CD4-positive, alpha-beta T cell treated with Interleukin-2 at 100 ng/mL for 4 hours (primary cell): ENCODE measurements at places on chromosomes 6 and 20.
A peak's percentile ranks its signal among the peaks of the same experiment; 100 is the strongest.

- peak; percentile 47 for DNase-seq
Observed at GRCh38 chr6:53979468-53980067, 131.7 kb upstream of the MLIP start.

- no peak for DNase-seq
Observed at GRCh38 chr6:88641178-88641903, 322.1 kb downstream of the RNGTT start.

- peak; percentile 81 for DNase-seq
Observed at GRCh38 chr6:116100419-116101301, at the start of gene NT5DC1. NT5DC1 (plus strand) TSS chr6:116100853; CDS start chr6:116100931, 78 bp downstream.

GRCh38 chr6:90274451-90275030 is 22.1 kb downstream of the BACH2 start:
- DNase-seq, result peak; percentile 90

GRCh38 chr6:12395898-12396297 is 105.7 kb downstream of the EDN1 start:
- DNase-seq, result no peak

DNA sequence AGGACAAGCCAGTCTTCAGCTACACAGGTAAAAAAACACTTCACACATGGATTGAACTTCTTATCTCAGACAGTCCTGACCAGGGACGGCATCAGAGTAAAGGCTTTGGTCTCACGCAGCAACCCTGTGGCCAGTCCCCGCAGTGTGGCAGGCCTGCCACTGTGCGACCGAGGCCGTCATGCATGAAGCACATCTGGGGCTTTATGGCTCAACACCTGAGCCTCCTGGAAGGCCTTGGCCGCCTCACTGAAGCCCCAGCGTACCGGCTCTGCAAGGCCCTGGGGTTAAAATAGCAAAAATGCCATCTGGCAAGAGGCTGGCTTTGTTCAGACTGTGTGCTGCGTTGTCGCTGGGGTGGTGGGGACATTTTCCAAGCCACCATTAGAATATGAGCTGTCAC is 32.8 kb downstream of the TBC1D7 start:
- no peak for DNase-seq

DNA sequence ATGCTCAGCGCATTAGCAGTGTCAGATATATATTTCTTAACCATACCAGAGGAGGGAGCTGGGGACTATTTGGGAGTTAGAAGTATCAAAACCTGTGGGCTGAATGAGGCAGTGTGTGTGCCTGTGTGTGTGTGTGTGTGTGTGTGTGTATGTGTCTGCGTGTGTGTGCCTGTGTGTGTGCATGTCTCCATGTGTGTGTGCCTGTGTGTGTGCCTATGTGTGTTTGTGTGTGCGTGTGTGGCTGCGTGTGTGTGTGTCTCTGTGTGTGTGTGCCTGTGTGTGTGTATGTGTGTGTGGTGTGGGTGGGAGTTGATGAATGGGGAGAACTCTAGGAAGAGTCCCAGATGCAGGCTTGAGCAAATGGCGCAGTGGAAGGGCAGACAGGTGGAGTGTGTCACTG is 92.9 kb downstream of the PAX1 start:
- DNase-seq, result no peak

DNA sequence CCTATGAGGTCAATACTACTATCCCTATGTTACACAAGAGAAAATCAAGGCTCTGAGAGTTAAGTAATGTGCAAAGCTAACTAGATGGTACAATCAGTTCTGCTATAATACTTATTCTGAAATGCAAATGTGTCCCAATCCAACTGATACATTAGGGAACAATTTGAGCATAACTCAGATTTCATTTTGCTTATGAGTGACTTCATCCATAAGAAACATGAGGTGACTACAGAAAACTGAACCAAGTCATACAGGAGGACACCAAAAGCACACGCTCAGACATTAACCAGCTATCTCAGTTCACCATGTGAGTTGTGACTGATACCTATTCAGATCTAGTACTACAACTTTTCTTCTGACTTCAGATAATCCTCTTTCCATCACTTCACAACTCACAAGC is 179.9 kb upstream of the RUNX2 start:
- DNase-seq, result no peak

- no peak for DNase-seq
Observed at GRCh38 chr6:136521911-136522310, 28.3 kb downstream of the MAP7 start.

DNA sequence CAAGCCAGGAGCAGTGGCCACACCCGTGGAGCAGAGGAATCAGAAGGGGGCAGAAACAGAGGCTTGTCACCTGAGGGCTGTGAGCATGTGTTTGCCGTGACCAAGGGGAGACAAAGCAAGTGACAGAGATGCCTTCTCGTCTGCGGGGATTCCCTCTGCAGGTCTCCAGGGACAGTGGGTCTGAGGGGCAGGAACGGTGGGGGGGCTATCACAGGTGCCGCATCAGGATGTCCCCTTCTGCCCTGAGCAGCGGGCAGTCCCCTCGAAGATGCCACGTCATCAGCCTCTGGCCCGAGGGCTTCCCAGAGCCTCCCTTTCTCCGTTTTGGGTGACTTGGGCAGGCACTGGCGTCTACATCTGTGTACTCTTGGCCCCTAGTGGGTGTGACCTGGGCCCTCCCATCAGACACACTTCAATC is 338.7 kb downstream of the PREX1 start:
- DNase-seq, result no peak

- no peak for DNase-seq
Observed at GRCh38 chr20:14523090-14523489, 185.7 kb upstream of the FLRT3 start.

GRCh38 chr20:48965189-48965910 is 43.8 kb downstream of the ARFGEF2 start:
- DNase-seq, result no peak

DNA sequence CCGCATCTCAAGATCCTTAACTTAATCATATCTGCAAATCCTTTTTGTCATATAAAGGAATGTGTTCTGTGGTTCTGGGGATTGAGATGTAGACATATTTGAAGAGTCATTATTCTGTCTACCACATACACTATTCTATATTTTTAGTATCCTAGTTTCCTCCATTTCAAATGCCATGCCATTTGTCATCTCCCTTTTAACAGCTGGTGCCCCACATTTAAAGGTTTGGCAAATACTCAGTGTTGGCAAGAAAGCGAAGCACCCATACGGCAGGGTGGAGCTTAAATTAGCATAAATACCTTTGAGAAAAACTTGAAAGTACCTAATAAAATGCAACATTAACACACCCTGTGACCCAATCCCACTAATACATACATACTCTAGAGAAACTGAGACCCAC is 31.7 kb downstream of the PAK5 start:
- DNase-seq, result no peak

GRCh38 chr6:81998432-81998831 is 246.0 kb upstream of the TENT5A start:
- DNase-seq, result no peak

DNA sequence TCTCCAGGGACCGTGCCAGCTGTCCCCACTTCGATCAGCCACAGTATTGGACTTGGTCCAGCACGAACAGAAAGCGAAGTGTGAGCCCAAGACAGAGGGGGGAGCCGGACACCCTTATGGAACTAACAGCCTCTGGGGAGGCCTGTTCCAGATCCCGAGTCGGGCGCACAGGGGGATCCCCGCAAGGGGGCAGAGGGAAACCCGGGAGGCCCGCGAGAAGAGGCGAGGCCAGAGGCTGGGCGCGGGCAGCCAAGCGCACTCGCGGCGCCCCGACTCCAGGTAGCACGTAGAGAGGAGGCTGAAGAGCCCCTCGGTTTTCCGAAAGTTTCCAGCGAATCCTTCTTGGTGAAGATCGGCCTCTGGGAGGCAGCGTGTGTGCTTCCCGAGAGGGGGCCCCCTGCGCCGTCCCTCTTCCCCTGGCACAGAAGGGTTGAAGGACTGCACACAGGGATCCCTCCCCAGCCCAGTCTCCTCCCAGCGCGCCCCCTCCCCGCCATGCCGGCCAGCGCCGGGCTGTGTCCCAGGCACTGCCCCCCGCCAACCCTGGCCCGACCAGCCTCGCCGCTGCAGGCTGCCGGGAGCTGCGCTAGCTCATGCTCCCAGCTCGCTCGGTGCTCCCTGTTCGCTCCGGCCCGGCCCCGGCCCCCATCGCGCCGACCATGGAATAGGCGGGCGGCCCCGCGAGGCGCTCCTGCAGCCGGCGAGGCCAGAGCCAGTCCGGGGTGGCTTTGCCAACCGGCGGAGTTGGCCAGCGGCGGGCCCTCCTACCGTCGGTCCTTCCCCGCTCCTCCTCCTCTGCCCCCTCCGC is 577 bp upstream of the SLC24A3 start:
- no peak for DNase-seq

- no peak for DNase-seq
Observed at GRCh38 chr6:157312757-157313156, 10.6 kb downstream of the TMEM242 start.

DNA sequence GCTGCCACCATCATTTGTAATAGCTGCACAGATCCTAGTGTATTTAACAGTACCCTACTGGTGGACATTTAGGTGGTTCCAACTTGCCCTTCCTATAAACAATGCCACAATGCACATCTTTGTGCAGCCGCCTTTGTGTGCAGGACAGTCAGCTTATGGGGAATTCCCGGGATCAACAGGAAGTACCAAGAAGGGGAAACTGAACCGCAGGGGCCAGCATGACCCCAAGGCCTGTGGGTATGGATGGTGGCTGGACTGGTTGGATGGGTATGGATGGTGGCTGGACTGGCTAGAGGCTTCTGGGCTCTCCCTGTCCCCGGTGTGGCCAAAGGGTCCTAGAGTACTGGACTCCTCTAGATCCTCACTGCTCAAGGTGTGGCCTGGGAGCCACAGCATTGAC is 46.7 kb downstream of the CEBPB start:
- DNase-seq, result no peak

- no peak for DNase-seq
Observed at GRCh38 chr6:34559651-34560365, 3.7 kb upstream of the SPDEF start.

GRCh38 chr6:142542704-142543233 is 241.0 kb downstream of the ADGRG6 start:
- no peak for DNase-seq

- DNase-seq, result peak; percentile 51
Observed at GRCh38 chr6:105733556-105734162, 330.8 kb upstream of the PREP start.

- no peak for DNase-seq
Observed at GRCh38 chr6:161476711-161477110, 202.8 kb upstream of the AGPAT4 start.

GRCh38 chr6:46674410-46674809 is 13.3 kb upstream of the TDRD6 start:
- DNase-seq, result no peak

- DNase-seq, result no peak
Observed at GRCh38 chr6:31717499-31718222, 2.5 kb downstream of the LY6G6D start.

GRCh38 chr6:89257781-89258180 is 40.6 kb upstream of the GABRR1 start:
- DNase-seq, result no peak

GRCh38 chr20:38001981-38002380 is 31.3 kb downstream of the TTI1 start:
- no peak for DNase-seq

DNA sequence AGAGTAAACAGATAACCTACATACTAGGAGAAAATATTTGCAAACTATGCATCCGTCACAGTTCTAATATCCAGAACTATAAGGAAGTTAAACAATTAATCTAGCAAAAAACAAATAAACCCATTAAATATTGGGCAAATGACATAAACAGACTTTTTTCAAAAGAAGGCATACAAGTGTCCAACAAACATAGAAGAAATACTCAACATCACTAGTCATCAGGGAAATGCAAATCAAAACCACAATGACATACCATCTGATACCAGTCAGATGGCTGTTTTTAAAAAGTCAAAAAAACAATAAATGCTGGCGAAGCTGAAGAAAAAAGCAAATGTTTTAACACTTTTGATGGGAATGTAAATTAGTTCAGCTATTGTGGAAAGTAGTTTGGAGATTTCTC is 1117.7 kb upstream of the MAP3K7 start:
- DNase-seq, result no peak

- DNase-seq, result no peak
Observed at GRCh38 chr20:57686931-57687652, 22.7 kb downstream of the PMEPA1 start.

DNA sequence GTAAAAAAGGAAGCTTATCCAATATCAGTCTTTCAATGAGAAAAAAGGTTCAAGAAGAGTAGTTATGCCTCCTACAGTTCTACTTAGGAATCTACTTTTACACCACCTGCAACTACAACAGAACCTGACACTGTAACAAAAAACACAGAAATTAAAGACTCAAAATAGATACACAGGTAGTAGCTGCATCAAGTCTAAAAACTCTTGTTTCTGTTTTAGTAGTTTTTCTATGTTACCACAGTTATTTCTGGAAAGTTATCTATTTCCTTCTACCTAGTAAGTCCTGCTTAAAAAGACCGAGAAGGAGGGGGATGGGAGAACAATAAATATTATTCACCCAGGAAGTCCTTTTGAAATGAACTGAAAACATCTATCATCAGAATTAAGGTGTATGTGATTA is 52.5 kb downstream of the ATG5 start:
- no peak for DNase-seq

DNA sequence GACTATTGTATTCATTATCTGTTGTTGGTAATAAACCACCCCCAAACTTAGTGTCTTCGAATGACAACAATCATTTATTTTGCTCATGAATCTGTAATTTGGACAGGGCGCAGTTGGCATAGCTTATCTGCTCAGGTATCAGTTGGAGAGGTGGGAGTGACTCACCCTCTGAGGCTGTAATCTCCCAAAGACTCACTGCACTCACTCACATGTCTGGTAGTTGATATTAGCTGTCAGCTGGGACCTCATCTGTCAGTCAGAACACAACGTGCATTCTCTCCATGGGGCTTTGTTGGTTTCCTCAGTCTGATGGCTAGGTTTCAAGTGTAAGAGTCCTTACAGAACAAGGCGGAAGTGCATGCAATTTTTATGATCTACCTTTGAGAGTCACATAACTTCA is 219.0 kb upstream of the PRND start:
- no peak for DNase-seq

- no peak for DNase-seq
Observed at GRCh38 chr6:161327360-161327953, 53.6 kb upstream of the AGPAT4 start.
